Head of caudate nucleus (tissue), 42 donors: ENCODE measurements at places on chromosomes 3 and 15.

DNA sequence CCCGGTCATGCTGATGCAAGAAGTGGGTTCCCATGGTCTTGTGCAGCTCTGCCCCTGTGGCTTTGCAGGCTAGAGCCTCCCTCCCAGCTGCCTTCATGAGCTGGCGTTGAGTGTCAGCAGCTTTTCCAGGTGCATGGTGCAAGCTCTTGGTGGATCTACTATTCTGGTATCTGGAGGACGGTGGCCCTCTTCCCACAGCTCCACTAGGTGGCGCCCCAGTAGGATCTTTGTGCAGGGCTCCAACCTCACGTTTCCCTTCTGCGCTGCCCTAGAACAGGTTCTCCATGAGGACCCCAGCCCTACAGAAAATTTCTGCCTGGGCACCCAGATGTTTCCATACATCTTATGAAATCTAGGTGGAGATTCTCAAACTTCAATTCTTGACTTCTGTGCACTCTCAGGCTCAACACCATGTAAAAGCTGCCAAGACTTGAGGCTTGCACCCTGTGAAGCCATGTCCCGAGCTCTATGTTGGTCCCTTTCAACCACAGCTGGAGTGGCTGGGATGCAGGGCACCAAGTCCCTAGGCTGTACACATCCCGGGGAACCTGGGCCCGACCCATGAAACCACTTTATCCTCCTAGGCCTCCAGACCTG is 238.4 kb upstream of the MDFIC2 start:
- peak; percentile 78 for DNase-seq

DNA sequence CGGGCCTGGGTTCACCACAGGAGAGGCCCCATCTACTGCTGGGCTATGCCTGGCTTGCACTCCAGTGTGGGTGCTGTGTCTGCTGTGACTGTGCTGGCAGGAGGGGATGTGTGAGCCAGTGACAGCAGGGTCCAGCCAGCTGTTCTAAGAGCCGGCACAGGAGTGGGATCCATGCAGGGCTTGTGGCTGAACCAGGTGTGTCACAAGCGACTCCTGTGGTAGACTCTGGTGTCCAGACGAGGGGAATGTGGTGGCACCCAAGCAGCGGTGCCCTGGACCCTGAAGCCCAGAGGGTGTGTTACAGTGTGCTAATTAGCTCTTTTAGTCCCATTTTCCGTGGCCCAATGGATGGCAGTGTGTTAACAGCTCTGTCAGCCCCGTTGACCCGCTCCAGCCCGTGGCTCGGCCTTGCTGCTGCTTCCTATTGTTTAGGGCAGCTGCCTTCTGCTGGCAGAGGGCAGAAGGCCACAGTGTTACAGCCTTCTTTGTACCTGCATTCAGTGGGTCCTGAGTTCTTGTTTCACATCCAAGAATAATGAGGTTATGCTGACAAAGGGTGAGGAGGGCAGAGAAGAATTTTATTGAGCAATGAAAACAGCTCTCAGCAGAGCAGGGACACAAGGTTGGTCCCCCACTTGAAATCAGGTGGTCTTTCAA is 78.5 kb upstream of the RNU6-1 start:
- no peak for DNase-seq

DNA sequence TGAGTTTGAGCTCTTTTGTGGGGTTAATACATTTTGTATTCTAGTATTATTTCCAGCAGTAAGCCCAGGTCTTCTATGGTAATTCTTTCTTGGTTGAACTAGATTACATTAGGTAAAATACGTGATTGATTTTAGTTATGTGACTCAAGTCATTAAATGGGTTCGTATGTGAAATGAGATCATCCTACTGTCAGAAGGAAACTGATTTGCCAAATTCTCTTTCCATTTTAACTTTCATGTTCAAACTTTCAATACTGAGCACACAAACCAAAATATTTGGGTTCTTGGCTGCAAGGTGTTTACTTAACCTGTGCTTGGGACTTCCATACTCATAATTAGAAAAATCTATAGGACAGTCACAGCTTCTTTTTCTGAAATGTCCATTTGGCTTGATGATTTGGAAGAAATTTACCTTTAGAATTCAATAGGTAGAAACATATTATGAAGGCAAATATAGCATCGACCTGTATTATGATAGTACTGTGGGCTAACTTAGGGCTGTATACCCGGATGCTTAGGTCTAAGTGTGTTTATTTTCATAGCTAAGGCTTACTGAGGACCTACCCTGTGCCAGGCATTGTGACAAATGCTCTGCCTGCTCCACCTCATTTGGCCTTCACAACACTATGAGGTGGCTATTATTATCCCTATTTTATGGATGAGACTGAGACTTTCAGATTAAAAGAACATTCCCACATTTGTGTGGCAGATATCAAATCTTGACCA is 631.8 kb upstream of the GRM7 start:
- DNase-seq: no peak

- no peak for DNase-seq
Measured at GRCh38 chr3:190522621-190523222, 8.8 kb downstream of the IL1RAP start.

DNA sequence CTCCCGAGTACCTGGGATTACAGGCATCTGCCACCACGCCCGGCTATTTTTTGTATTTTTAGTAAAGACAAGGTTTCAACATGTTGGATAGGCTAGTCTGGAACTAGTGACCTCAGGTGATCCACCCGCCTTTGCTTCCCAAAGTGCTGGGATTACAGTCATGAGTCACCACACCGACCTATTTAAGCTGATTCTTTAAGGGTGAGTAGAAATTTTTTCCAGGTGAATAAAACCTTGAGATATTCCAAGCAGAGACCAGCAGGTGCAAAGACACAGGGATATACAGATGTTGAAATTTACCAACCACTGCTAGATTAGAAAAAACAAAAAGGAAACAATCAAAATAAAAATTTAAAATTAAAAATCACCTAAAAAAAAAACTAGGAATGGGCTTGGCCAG is 74.4 kb upstream of the CHRNB4 start:
- DNase-seq: no peak

DNA sequence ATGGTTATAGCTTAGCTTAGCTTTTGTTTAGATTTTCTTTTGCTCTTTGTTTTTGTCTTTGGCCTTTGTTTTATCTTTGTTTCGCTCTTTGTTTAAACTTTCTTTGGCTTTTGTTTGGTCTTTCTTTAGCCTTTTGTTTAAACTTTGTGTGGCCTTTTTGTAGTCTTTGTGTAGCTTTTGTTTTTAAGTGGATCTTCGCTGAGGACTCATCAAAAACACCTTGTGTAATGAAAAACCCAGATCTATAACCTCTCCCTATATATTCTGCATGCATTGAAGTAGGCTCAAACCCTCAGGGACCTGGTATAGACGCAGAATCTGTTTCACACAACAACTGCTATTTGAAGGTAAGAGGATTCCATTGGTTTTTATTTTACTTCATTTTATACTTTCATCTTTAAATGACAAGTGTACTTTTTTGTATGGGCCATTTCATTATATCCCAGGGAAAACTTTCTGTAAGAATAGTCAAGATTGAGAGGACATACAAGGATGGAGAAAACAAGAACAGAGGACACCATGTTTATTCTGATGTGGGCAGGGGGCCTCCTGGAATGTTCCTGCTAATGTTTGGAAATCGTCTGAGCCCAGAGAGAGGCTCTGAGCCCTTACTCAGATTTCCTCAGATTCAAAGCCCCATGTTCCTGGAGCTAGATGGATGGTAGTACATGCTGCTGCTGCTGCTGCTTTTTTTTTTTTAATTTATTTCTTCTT is at the start of gene MOBP:
TSS of gene MOBP (plus strand) at position 287 of the 714 bp plus-strand sequence. CDS start 34,390 bp downstream, outside the sequence.
- DNase-seq: no peak
